ENCODE measurements at places on chromosomes 1 and 21. TPM values are rescaled to one million over a fixed set of nuclear protein-coding genes. Genes with fewer than 3 reads are reported as not detected.

- DNase-seq = no peak
- no peaks in the 10 kb centered on the region for H3K4me1 ChIP-seq
- H3K27ac ChIP-seq = no peak overlapping the region
- H3K4me3 ChIP-seq = no peak overlapping the region
- H3K27me3 ChIP-seq = no peaks in the 10 kb centered on the region
Measured at GRCh38 chr1:182650678-182651338, 33.6 kb downstream of the RGS8 start.

- DNase-seq = no peak
- H3K4me3 ChIP-seq = no peak overlapping the region
- H3K36me3 ChIP-seq = peaks cover 10% of the 10 kb centered on the region
- peak overlapping the region; percentile 95 for H3K27ac ChIP-seq
- no peaks in the 10 kb centered on the region for H3K27me3 ChIP-seq
- H3K4me1 ChIP-seq = no peaks in the 10 kb centered on the region
Measured at GRCh38 chr1:223718850-223719249, 6.5 kb downstream of the CAPN2 start.

GRCh38 chr1:7224081-7224534 lies 438.9 kb downstream of the CAMTA1 start:
- H3K27me3 ChIP-seq = no peaks in the 10 kb centered on the region
- no peak for DNase-seq
- H3K36me3 ChIP-seq = no peaks in the 10 kb centered on the region
- peaks cover 8% of the 10 kb centered on the region for H3K4me1 ChIP-seq
- H3K4me3 ChIP-seq = no peak overlapping the region

DNA sequence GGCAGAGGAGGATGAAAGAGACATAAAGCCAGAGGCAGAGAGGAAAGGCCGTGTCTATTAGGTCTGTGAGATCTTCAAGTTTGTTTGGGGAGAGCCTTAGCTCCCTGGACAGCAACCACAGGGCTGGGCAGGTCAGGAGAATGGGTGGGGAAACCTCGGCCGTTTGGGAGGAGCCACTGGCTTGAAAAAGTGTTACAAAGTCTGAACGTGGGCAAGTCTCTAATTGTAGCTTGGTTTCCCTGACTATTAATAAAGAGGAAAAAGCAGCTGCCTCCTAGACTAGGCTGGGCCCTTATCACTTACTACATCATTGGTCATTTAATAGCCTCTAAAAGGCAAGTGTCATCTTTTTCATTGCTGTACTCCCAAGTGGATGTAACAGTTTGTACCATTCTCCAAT lies at the start of gene CCDC17:
TSS of gene CCDC17 (minus strand) at position 83 of the 400 bp plus-strand sequence. CDS start 145 bp downstream, outside the sequence.
- peaks cover 13% of the 10 kb centered on the region for H3K4me1 ChIP-seq
- peak within 1 kb of the TSS; percentile 51 for H3K27ac ChIP-seq
- no peak for DNase-seq
- H3K36me3 ChIP-seq = no peaks in the 10 kb centered on the region
- no peaks in the 10 kb centered on the region for H3K27me3 ChIP-seq
- H3K4me3 ChIP-seq = peak within 1 kb of the TSS; percentile 40

GRCh38 chr1:4176841-4177240 lies 276.8 kb upstream of the C1orf174 start:
- no peak overlapping the region for H3K27ac ChIP-seq
- no peaks in the 10 kb centered on the region for H3K36me3 ChIP-seq
- DNase-seq = no peak

GRCh38 chr1:175252561-175252960 lies 60.0 kb upstream of the KIAA0040 start:
- no peaks in the 10 kb centered on the region for H3K4me1 ChIP-seq
- H3K27ac ChIP-seq = no peak overlapping the region
- no peaks in the 10 kb centered on the region for H3K36me3 ChIP-seq
- H3K4me3 ChIP-seq = no peak overlapping the region

The LCE6A gene
- 2.4 TPM for polyA plus RNA-seq

GRCh38 chr21:29771491-29772066 lies 168.2 kb downstream of the GRIK1 start:
- no peak overlapping the region for H3K4me3 ChIP-seq
- H3K27ac ChIP-seq = no peak overlapping the region
- no peak for DNase-seq
- no peaks in the 10 kb centered on the region for H3K4me1 ChIP-seq
- H3K27me3 ChIP-seq = no peaks in the 10 kb centered on the region

The CHRM3 gene
- 0.60 TPM for polyA plus RNA-seq

The TNFRSF1B gene
- polyA plus RNA-seq = 4.2 TPM

- no peak overlapping the region for H3K4me3 ChIP-seq
- H3K27ac ChIP-seq = no peak overlapping the region
- H3K36me3 ChIP-seq = no peaks in the 10 kb centered on the region
Measured at GRCh38 chr1:229030630-229031029, 240.3 kb upstream of the RAB4A start.

GRCh38 chr1:182677397-182678098 lies 6.8 kb downstream of the RGS8 start:
- H3K4me1 ChIP-seq = peaks cover 17% of the 10 kb centered on the region
- H3K4me3 ChIP-seq = no peak overlapping the region
- H3K36me3 ChIP-seq = no peaks in the 10 kb centered on the region
- no peak for DNase-seq
- no peaks in the 10 kb centered on the region for H3K27me3 ChIP-seq
- no peak overlapping the region for H3K27ac ChIP-seq

- peaks cover 94% of the 10 kb centered on the region for H3K4me1 ChIP-seq
- H3K36me3 ChIP-seq = no peaks in the 10 kb centered on the region
- no peaks in the 10 kb centered on the region for H3K27me3 ChIP-seq
Measured at GRCh38 chr21:29305561-29305960, 6.8 kb downstream of the BACH1 start.

- H3K36me3 ChIP-seq = no peaks in the 10 kb centered on the region
- DNase-seq = no peak
- no peak overlapping the region for H3K4me3 ChIP-seq
- H3K27ac ChIP-seq = peak overlapping the region; percentile 45
Measured at GRCh38 chr1:179217943-179218507, 11.5 kb downstream of the ABL2 start.

GRCh38 chr1:208192995-208193394 lies 51.2 kb downstream of the PLXNA2 start:
- H3K27ac ChIP-seq = peak overlapping the region; percentile 36
- no peak for DNase-seq
- no peaks in the 10 kb centered on the region for H3K27me3 ChIP-seq
- no peak overlapping the region for H3K4me3 ChIP-seq

DNA sequence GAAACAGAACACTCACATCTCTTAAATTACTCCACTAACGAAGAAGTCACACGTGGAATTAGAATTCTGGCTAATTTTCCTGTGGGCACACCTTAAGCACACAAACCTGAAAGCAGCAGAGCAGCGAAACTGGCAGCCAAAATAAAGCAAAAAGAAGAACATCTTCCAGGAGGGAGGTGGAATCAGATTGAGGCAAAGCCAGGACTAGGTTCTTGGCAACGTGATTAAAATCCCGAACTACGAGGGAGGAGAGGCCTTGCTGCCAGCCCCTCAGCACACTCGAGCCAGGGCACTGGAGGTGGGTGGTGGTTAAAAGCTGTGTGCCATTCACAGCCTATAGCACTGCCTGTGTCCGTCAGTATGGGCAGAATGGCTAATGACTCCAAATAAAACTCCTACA lies 58.0 kb downstream of the HIVEP3 start:
- no peak for DNase-seq
- H3K27ac ChIP-seq = no peak overlapping the region
- no peak overlapping the region for H3K4me3 ChIP-seq
- no peaks in the 10 kb centered on the region for H3K27me3 ChIP-seq
- no peaks in the 10 kb centered on the region for H3K36me3 ChIP-seq

DNA sequence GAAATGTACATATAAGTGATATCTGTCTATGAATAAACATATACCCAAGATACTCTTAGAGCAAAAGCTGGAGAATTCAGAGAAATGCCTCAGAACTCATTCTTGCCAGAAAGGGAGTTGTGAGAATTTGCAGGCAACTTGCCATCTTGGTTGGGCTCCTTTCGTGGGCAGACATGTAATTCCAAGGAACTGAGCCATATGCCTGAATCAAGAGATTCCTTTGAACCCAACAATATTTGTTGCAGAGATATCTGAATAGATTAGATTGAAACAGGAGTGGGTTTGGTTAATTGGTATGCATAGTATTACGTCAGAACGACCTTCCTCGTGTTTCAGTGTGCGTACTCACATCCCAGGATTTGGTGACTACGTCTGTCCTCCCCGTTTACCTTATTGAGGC lies 67.0 kb downstream of the TGFB2 start:
- no peaks in the 10 kb centered on the region for H3K4me1 ChIP-seq
- DNase-seq = no peak
- no peaks in the 10 kb centered on the region for H3K27me3 ChIP-seq
- H3K27ac ChIP-seq = no peak overlapping the region

DNA sequence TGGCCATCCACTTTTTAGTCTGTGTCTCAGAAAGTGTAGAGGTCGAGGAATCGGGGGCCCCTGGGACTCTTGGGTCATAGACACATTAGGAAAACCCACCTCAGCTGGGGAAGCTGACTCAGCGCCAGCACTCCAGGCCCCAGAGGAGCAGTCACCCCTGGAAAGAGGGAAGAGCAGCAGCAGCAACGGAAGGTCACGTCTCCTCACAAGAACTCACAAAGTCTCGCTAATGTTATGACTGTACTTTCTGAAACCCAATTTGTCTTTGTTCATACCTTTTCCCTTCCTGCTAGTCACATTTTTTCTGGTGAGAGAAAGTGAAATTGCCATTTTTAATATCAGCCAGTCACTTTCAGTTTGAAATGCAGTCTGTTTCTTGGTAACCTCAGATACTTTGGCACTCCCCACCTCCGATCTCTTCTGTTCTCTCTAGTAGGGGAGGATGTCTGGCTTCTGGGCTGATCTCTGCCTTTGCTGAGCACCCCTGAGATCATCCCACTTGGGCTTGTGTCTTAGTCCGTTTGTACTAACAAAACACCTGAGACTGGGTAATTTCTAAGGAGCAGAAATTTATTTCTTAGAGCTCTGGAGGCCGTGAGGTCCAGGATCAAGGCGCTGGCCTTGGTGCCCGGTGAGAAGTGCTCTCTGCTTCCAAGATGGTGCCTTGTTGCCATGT lies 6.0 kb upstream of the NLRP3 start:
- H3K27me3 ChIP-seq = no peaks in the 10 kb centered on the region
- no peak overlapping the region for H3K27ac ChIP-seq
- no peaks in the 10 kb centered on the region for H3K4me1 ChIP-seq
- no peak overlapping the region for H3K4me3 ChIP-seq
- H3K36me3 ChIP-seq = no peaks in the 10 kb centered on the region

GRCh38 chr1:66353257-66353656 lies 180.7 kb upstream of the SGIP1 start:
- H3K27ac ChIP-seq = no peak overlapping the region
- H3K4me3 ChIP-seq = no peak overlapping the region
- H3K27me3 ChIP-seq = no peaks in the 10 kb centered on the region
- no peaks in the 10 kb centered on the region for H3K36me3 ChIP-seq
- peaks cover 45% of the 10 kb centered on the region for H3K4me1 ChIP-seq

- peak overlapping the region; percentile 93 for H3K27ac ChIP-seq
- no peaks in the 10 kb centered on the region for H3K27me3 ChIP-seq
- no peak for DNase-seq
- peak overlapping the region; percentile 76 for H3K4me3 ChIP-seq
- peaks cover 52% of the 10 kb centered on the region for H3K4me1 ChIP-seq
Measured at GRCh38 chr1:40980453-40981121, 1.1 kb downstream of the CTPS1 start.

- no peak overlapping the region for H3K4me3 ChIP-seq
- no peaks in the 10 kb centered on the region for H3K27me3 ChIP-seq
- peaks cover 24% of the 10 kb centered on the region for H3K4me1 ChIP-seq
- H3K27ac ChIP-seq = peak overlapping the region; percentile 9
- no peaks in the 10 kb centered on the region for H3K36me3 ChIP-seq
- no peak for DNase-seq
Measured at GRCh38 chr1:203268901-203269653, 36.2 kb upstream of the BTG2 start.

The TBX15 gene
- not detected for polyA plus RNA-seq

- peak overlapping the region; percentile 62 for H3K27ac ChIP-seq
- H3K36me3 ChIP-seq = peaks cover 15% of the 10 kb centered on the region
- peaks cover 80% of the 10 kb centered on the region for H3K4me1 ChIP-seq
- H3K4me3 ChIP-seq = no peak overlapping the region
- peak; percentile 87 for DNase-seq
Measured at GRCh38 chr1:155970531-155971167, 7.7 kb downstream of the ARHGEF2 start.

The SEMA4A gene
- polyA plus RNA-seq = 1.8 TPM

DNA sequence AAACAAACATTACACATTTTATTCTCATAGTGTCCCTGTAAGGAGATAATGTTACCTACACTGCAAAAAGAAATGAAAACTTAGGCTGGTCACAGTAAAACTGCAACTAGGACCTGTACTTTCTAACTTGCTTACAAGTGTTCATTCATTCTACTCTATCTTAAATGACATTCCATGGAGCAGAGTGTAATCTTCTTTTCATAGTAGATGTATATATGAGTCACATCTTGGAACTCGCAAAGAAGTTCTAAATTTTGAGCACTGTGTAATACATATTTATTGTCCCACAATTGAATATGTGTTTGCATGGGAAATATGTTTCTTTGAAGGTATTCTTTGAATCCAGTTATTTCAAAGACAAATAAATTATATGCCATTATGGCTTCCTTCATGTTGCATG lies 1258.5 kb upstream of the ADGRL2 start:
- no peak for DNase-seq
- no peaks in the 10 kb centered on the region for H3K4me1 ChIP-seq
- H3K27me3 ChIP-seq = no peaks in the 10 kb centered on the region
- H3K4me3 ChIP-seq = no peak overlapping the region
- H3K27ac ChIP-seq = no peak overlapping the region

The TRIM63 gene
- polyA plus RNA-seq = 1.8 TPM

The CBS gene
- polyA plus RNA-seq = 8.8 TPM

GRCh38 chr1:16251381-16251780 lies 14.4 kb upstream of the CPLANE2 start:
- H3K27ac ChIP-seq = peak overlapping the region; percentile 10
- peaks cover 68% of the 10 kb centered on the region for H3K36me3 ChIP-seq
- DNase-seq = no peak
- H3K27me3 ChIP-seq = no peaks in the 10 kb centered on the region
- H3K4me3 ChIP-seq = no peak overlapping the region

The GNG4 gene
- 10.8 TPM for polyA plus RNA-seq

GRCh38 chr1:169511316-169512005 lies 25.7 kb upstream of the SLC19A2 start:
- peaks cover 20% of the 10 kb centered on the region for H3K4me1 ChIP-seq
- H3K4me3 ChIP-seq = no peak overlapping the region
- DNase-seq = peak; percentile 80
- peak overlapping the region; percentile 67 for H3K27ac ChIP-seq
- no peaks in the 10 kb centered on the region for H3K27me3 ChIP-seq
- no peaks in the 10 kb centered on the region for H3K36me3 ChIP-seq

DNA sequence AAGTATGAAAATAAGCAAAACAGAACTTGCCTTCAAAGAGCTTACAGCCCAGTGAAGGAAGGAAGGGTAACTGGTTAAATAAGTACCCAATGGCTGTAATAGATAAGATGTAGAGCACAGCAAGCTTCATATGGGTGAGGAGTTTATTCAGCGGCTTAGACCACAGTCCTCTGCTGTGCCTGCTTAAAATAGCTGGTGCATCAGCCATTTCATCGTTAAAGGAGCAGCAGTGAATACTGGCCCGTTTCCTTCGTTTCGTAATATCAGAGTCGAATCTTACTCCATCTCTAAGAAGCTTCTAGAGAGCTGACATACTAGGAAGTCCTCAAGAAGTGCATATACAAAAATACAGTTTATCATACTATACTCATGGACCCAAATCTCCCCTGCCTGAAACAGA lies 286.5 kb downstream of the NFIA start:
- no peak for DNase-seq
- no peaks in the 10 kb centered on the region for H3K27me3 ChIP-seq
- no peaks in the 10 kb centered on the region for H3K4me1 ChIP-seq

The OR2T27 gene
- not detected for polyA plus RNA-seq

The GLRX2 gene
- polyA plus RNA-seq = 23.4 TPM

The TSPEAR gene
- polyA plus RNA-seq = 0.20 TPM

Measured in sigmoid colon (tissue), 7 donors.